SK-N-DZ (cell line): ENCODE measurements at places on chromosomes 2 and 18.
A peak's percentile ranks its signal among the peaks of the same experiment; 100 is the strongest.

GRCh38 chr2:12932192-12932591 is 215.5 kb downstream of the TRIB2 start:
- DNase-seq: peak; percentile 84

GRCh38 chr2:102171946-102172345 is 14.9 kb upstream of the IL1RL2 start:
- no peak for DNase-seq

GRCh38 chr18:10169064-10169562 is 255.3 kb downstream of the VAPA start:
- DNase-seq: no peak

DNA sequence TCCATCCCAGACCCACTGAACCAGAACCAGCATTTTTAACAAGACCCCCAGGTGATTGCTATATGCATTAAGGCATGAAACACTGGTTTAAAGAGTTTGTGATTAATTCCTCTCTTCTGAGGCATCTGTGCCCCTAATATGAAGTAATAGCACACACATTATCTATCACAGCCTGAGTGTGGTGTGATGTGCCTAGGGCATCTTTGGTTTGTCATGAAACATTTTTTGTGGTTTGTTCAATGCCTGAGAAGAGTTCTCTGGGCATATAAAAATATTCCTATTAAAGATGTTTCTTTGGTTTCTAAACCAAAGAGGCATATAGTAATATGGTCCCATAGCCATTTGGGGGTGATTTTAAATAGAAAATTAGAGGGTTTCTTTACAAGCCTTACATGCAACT is 221.7 kb upstream of the SPOPL start:
- DNase-seq: no peak

- no peak for DNase-seq
Measured at GRCh38 chr18:73199151-73199550, 331.4 kb upstream of the NETO1 start.

DNA sequence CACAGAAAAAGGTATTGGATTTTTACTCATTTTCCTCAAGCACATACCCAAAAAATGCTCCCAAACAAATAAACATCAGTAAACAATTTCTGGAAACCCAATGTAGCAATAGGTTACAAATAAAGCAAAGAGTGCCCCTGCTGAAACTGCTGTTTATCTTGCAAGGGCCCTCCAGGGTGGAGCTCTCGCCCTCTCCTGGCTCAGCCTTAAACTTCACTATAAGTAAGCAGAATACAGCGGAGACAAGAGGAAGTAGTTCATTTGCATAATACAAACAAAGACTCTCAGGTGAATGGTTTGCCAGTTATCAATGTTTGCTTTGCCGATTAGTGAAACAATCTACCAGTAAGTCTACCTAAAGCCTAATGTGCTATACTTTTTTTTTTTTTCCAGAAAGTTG is 437.6 kb downstream of the DLGAP1 start:
- DNase-seq: no peak

- no peak for DNase-seq
Measured at GRCh38 chr18:53305461-53305860, 919.0 kb downstream of the MBD2 start.

DNA sequence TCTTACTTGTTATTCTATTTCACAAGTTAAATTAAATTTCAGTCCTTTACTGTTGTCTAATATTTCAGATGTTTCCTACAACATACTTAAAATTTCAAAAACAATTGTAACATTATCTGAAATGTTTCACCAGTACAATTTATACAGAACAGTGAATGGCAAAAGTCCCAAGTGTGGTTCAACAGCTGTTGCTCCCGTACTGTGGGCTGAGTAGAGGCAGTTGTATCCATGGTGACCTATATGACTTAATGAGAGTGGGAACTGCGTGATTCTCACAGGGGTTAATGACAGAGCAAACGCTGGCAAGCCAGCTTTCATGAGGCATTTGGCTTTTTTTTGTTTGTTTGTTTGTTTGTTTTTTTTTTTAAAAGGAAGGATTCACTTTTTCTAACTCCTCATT is 5.3 kb upstream of the PLCL1 start:
- no peak for DNase-seq

GRCh38 chr2:221517146-221517695 is 54.9 kb downstream of the EPHA4 start:
- no peak for DNase-seq

- DNase-seq: no peak
Measured at GRCh38 chr2:14615121-14615520, 17.4 kb upstream of the LRATD1 start.
